ENCODE measurements at places on chromosomes 5 and 9.

DNA sequence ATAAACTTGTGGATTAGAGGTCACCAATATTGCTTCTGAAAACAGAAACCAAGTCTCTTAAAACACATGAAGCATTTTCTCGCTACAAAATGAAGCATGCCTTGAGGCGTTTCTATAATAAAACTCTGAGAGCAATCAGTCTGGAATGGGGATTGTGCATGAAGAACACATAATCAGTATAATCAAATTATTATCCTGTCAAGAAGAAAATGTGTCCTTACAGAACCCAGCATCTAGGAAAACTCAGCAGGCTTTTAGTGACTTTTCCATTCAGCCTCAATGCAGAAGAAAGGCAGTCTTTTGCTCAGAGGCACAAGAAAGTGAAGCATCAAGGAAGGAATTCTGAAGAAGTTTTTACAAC, 121.9 kb downstream of the CDH18 start:
- no peak for DNase-seq

GRCh38 chr5:60023255-60023654, 129.7 kb upstream of the PDE4D start:
- DNase-seq, result no peak

DNA sequence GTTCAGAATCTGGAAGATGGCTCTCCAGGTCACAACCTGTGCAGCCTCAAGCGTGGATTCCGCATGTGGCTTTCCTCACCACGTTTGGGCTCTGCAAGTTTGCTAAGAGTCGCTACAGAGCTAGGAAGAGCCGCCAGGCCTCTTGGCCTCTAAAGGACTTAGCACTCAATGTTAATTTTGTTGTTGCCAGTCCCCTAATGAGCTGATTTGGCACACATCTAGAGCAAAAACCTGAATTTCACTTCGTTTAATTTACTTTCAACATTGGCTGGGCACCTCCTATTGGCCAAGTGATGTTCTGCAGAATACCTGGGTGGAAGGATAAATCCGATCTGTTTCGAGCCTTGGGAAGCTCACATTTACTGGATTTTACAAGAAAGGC, 65.8 kb upstream of the UNC5A start:
- no peak for DNase-seq

- no peak for DNase-seq
Measured at GRCh38 chr5:150548123-150548522, 40.2 kb downstream of the NDST1 start.

GRCh38 chr9:37608250-37608649, 15.9 kb upstream of the TOMM5 start:
- DNase-seq, result no peak

DNA sequence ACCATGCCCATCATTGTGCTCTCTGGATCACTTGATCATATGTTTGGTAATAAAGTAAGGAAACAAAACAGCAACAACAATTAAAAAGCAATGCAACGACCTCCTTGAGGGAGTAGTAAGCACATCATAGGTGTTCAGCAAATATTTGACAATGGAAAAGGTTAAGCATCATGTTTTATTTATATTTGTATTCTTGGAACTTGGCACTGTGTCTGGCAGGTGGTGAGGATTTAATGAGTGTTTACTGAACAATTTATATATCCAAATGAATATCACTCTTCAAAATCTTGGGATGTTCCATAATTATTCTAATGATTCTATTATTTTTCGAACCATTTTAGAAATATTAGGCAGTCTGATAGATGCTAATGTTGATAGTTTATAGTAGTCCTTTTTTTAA, 6.2 kb downstream of the PIP5K1B start:
- no peak for DNase-seq
